ENCODE measurements at places on chromosomes 7 and 10.

DNA sequence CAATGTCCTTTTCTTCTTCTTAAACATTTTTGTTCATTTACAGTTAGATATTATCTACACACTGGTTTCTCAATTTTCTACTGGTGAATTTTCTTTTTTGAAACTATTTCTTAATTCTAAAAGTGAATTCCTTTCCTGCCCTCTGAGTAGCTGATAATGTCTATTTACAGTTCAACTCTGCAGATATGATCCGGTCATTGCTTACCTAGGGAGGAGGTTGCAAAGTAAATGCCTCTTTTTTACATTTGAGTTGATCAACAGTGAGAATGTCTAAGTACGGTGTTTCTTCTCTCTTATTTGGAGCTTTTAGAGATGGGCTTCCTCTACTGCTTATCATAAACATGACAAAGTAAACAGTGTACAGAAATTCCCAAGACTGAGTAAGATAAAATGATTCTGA lies 20.6 kb upstream of the ORC5 start:
- no peak for DNase-seq

DNA sequence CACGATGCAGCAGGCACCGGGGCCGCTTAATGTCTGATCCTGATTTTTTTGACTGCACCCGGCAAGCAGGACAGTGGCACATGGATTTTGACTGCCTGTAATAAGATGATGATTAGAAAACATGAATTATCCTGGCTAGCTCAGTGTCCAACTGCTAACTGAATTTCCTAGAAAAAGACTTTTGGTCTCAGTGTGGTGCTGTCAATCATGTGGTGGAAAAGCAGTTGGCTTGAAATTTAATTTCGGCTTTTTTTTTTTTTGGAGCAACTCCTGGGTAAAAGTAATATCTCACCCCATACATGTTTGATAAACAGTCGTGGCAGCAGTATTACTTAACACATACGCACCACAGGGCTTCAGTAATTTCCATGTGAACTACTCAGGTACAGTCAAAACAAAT lies 227.7 kb downstream of the FANK1 start:
- no peak for DNase-seq

DNA sequence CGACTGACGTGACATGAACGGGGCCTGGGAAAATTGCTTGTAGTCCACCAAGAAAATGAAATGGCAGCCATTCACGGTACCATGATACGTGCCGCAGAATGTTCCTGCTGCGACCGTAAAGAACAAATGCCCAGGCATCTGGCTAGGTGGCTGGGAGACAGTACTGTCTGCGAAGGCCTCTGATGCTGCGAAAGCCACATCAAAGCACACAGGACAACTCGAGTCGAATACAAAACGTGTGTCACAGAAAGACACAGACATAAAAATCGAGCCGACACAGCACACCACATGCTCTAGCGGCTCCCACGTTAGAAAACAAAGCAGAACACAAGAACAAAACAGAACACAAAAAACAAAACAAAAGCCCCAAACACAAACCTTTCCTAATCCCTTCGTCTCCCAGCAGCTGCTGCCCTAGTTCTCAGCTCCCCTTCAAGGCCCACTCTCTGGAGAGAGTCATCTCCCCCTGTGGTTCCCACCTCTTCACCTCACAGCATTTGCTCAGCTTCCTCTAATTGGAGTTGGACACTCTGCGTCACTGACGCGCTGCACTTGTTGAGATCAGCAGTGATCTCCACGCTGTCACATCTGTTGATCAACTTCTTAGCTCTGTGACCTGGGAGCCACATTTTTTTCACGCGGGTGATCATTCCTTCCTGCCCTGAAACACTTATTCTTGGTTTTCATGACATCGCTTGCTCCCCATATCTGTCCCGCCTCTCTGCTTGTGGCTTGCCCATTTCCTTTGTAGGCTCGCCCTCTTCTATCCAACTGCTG lies 112.2 kb downstream of the CLEC2L start:
- peak; percentile 35 for DNase-seq

DNA sequence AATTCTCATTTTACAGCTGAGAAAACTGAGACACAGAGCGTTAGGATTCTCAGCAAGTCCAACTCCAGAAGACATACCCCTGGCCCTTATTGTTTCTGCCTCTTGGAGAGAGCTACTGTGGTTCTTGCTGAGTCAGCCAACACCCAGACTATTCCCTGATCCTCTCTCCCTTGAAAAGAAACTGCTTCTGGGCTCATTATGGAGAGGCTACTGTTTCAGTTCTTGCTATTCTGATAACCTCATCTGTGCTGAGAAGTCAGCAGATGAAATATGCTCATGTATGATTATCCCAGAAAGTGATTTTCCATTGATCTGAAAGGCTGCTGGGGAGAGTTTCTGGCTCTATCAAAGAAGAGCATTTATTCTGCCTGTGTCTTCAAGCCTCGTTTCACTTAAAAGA lies 455.6 kb upstream of the COBL start:
- DNase-seq, result no peak

DNA sequence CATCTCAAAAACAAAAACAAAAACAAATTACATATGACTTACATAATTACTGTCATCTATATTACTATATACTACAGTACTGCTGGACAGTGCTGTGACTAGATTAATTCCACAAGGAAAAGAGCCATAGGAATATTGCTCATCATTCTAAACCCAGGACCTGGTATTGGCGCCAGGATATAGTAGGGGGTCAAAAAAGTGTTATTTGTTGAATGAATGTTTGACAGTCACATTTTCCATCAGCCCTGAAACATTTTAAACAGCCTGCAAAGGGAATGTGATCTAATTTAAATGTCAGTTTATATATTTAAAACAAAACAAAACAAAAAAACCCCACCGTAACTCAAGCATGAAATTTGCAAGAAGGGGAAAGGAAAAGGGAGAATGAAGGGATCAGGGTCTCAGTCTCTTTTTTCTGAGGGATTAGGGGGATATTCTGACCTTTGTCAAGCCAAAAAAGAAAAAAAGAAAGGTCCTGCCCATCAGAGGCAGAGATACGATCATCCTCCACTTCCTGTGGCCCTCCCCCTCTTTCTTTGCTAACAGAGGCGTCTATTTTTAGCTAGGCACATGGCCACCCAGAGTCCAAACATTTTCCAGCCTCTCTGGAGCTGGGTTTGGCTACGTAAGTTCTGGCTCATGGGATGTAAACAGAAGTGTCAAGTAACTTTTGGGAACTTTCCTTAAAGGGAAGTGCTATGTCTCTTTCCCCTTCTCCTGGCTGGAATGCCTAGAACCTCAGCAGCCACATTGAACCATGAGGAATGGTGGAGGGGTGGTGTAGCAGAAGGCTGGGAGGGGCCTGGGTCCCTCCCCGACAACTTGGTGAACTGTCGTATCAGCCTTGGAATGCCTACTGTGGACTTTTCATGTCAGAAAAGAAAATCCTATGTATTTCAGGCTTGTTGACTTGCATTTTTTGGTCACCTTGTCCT lies 44.6 kb upstream of the DLG5 start:
- DNase-seq, result no peak

Data from stimulated activated CD8-positive, alpha-beta memory T cell treated with anti-CD3 and anti-CD28 coated beads, Interleukin-7, amount 100 ng/mL, for 48 hours (primary cell).